Urothelium cell line (cell line): ENCODE measurements at places on chromosomes 4 and X.

DNA sequence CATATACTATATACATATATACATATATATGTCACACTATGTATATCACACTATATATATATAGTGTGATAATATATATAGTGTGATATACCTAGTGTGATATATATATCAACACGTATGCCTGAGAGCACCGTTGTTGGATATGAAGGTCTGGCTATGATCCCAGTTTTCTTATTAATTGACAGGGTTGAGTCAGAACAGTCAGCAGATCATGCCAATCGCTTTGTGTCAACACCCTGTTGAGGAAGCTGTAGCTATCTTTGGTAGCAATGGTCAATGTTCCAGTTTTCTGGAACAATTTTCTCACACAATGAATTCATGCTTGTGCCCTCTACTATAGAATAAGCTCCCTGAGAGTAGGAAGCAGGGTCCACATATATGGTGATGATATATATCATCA, 496.0 kb upstream of the AGA start:
- no peak for DNase-seq

GRCh38 chrX:150694738-150695410, 1.7 kb downstream of the MTMR1 start:
- no peak for DNase-seq

- peak; percentile 93 for DNase-seq
Observed at GRCh38 chr4:1011022-1011665, at the start of gene FGFRL1. Gene FGFRL1, plus strand, starts transcription at chr4:1011626. Its CDS starts 860 bp downstream, at chr4:1012486.

GRCh38 chr4:82223715-82224114, 150.1 kb downstream of the HNRNPD start:
- DNase-seq = no peak

- peak; percentile 57 for DNase-seq
Observed at GRCh38 chr4:102687373-102687981, 73.3 kb downstream of the MANBA start.

DNA sequence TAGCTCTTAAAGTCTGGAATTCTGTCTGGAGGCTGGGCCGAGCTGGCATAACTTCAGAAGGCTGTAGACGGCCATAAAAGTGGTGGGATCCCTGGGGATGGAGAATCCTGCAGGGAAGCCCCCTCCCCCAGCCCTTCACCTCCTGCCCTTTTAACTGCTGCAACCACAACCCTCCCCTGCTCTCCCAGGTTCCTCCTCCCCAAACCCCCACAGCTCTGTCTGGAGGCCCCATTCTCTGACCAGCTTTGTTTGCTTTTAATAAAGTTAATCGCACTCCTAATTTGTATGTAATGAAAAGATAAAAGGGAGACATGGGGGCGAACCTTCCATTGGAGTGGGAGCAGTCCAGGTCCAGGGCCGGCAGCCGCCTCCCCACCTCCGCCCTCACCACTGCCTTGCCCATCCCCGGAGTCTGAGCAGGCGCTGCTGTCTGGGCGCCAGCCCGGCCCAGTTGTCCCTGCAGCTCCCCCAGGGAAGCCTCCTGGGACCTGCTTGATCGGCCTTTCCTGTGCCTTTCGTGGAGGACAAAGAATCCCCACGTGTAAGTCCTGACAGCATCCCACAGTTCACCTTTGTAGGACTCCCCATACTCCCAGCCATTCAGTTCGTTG, 84.3 kb downstream of the PJA1 start:
- no peak for DNase-seq

DNA sequence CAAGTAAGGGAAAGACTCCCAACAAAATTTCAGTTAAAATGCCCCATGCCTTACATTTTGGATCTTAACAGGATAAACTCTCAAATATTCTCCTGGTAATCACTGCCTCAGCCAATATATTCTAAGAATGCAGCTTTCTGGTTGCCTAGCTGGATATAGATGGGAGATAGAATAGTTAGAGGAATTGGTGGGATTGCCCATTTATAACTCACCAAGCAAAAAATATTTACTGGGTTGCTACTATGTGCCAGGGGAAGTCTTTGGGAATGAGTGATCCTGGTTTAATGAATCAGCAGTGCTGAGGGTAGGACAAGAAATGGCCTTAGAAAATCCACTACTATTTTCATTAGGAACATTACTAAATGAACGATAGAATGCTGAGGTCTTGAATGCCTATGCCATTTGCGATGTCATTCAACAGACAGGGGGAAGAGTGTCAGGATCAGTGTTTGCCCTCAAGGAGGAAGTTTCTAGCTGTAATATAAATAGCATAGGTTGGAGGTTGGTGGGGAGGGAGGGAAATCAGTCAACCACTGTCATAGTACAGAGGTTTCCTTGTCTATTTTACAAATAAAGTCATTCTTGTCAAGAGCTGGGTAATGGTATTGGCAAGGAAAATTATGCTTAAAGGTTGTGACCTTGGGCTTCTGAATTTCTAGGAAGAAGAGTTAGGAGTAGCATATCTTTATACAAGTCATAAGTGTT, 63.5 kb downstream of the ENOPH1 start:
- no peak for DNase-seq

DNA sequence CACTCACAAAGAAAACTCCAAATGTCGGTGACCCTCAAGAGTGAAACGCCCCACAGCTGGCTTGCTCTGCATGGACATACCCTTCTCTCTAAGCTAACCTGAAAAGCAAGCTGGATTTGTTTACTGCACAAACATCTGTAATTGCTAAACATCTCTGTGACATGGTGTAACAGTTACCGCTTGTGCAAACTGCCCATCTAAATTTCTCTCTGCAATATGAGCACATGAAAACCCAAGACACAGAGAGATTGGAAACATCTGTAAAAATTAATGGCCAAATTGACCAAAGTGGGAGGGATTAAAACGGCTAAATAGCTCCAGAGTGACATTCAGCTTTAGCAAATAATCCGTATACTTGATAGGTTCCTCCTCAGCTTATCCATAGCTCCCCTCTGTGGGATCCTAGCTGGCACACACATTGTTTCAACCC, 155.0 kb upstream of the MAP3K15 start:
- no peak for DNase-seq

- no peak for DNase-seq
Observed at GRCh38 chrX:129000018-129000417, 523.3 kb downstream of the SMARCA1 start.
